ENCODE measurements at places on chromosomes 3 and 15.

DNA sequence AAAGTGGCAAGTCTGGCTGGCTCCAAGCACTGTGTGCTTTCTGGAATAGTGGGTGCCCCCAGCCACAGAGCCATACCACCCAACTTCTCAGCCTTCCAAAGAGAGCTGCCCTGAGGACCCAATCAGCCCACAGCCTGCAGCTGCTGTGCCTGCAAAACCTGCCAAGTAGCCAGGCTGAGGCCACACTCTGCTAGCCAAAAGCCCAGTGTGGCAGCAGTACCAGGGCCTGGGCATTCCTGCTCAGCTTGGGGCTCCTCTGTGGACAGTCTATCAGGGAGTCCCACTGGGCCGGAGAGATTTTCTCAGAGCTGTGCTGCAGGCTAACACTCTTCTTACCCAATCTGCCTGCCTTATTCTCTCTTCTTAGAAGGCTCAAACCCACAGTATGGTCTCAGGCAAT is 136.5 kb downstream of the TPRA1 start:
- DNase-seq, result peak; percentile 11

DNA sequence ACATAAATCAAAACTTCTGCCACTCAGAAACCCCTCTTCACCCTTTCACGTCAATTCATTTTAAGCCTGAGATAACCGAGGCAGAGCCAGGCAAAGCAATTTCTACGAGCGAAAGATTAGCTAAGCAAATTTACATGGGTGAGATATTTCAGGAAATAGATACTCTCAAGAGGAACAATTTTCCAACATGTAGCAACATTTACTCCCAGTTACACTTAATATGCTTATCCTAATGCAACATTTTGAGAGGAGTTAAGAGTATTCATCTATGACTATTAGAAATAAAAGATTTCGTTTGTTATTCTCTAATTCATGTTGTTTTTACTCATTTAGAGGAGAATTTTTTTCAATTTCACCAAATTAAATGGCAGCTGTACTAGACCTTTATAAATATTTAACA is 837 bp downstream of the TMC3 start:
- no peak for DNase-seq

GRCh38 chr3:72162649-72163184 is 377.8 kb upstream of the PROK2 start:
- DNase-seq, result no peak

GRCh38 chr3:182710557-182711157 is 82.6 kb upstream of the ATP11B start:
- no peak for DNase-seq

DNA sequence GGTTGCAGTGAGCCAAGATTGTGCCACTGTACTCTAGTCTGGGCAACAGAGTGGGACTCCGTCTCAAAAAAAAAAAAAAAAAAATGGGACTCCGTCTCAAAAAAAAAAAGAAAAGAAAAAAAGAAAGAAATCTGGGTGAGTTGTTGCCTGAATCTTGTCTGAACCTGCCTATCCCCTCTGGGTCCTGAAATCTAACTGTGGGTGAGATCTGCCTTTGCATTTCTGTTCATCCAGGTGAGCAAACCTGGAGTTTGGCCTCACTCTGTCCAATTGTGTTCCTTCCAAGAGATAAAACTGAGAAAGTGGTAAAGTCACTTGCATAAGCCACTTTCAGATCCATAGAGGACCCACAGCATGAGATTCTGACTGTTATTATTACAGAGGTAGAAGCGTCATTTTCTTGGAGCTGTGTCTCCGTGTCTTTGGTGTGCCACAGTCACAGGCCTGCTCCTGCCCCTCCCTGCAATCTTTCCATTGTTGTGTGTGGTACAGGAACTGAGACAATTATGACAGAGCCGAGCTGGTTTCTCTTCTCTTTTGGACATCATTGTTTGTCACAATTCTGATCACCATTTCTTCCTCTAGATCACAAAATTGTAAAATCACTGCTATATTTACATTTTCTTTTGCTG is 235.9 kb downstream of the LPP start:
- peak; percentile 29 for DNase-seq

GRCh38 chr15:40844696-40845030 is 815 bp downstream of the SPINT1 start:
- DNase-seq, result no peak

- no peak for DNase-seq
Measured at GRCh38 chr3:78823859-78824258, 943.9 kb downstream of the ROBO1 start.

GRCh38 chr15:95733931-95734330 is 596.6 kb upstream of the NR2F2 start:
- no peak for DNase-seq

DNA sequence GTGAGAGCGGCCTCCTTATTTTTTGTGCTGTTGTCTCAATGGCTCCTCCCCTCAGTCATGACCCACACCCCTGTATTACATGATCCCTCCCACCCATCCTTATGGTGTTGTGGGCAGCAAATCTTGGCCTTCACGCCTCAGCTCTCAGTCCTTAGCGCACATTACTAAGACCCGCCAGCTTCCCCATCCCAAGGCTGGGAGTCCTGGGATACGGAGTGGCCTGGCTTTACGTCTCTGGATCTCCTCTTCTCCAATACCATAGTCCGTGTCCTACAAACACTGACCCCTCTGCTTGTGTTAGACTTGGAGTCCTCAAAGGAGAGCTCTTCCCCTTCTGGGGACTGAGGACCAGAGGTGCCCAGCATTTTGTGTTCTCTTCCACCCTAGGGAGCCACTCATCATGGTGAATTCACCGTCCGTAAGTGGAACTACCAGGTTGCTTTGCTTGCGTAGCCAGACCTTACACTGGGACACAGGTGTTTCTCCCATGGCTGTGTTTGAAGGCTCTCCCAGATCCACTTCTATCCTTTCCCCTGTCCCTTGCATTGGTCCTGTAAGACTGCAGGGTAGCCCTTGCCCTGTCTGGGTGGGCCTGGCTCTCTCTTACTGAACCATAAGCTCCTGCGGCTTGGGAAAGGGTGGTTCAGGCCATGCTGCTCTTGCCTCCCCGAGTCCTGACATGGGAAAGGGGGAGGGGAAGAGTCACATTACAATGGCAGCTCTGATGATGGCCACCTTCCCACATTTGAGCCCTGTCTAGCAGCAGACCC is 13.6 kb downstream of the GRM2 start:
- no peak for DNase-seq

GRCh38 chr3:86239946-86240345 is 751.0 kb downstream of the VGLL3 start:
- DNase-seq, result no peak

- DNase-seq, result no peak
Measured at GRCh38 chr3:106844638-106845037, 532.6 kb upstream of the CCDC54 start.

GRCh38 chr3:7433073-7433472 is 572.2 kb downstream of the GRM7 start:
- no peak for DNase-seq

GRCh38 chr15:47506329-47507100 is 210.8 kb upstream of the SEMA6D start:
- no peak for DNase-seq

DNA sequence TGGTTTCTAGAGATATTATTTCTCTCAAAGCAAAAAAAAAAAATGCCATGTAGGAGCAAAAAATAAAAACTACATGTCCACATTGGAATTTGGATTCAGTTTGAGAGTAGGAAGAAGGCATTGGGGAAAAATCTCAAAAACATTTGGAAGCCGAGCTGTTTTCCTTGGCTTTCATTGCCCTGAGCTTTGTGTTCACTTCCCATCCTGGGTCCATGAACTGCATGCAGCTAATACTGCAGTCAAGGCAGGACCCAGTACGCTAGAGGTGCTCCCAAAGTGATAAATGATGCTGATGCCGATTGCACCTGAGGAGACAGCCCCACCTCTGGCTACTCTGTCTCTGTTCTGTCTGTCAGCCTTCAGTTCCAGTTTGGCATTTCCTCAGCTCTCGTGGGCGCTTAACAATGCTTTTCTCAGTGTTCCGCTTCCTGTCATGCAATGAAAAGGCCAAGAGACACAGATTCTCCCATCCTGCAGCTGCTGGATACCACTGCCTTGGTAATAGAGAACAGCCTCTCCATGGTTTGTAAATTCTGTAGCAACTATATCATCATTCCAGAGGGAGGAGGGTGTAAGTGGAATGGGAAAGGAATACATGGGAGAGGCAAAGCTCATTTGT is 181.8 kb downstream of the RYR3 start:
- DNase-seq, result no peak

DNA sequence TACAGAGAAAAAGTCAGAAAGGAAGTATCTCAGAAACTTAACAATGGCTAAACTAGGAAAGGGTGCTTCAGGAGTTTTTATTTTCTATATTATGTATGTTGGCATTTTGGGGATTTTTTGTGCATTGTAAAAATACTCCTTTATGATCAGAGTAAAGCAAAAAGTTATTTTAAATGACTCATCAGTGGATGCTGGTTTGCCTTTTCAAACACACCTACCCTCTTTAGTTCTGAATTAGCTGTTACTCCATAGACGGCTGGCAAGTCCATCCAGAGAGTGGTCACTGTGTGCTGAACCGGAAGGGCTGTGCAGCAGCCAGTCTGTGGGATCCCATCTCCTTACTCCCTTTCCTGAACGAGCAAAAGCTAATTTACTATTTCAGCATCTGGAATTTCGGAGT is 942 bp downstream of the CCR9 start:
- DNase-seq, result no peak

DNA sequence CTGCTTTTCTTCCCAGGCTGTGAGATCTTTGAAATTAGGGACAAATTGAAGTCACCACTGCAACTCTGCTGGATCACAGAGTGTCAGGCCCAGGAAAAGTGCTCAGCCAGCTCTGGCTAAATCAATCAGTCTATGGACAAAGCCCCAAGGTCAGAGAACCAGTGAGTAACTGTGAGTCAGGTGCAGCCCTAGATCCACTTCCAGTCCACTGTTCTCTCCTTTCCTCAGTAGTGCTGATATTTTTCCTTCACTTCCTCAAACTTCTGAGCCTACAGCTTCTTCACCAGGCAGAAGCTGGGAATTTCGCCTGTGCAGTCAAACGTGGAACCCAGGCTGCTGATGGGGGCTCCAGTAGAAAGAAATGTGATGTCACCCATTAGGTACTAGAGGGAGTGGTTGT is 75.1 kb upstream of the TRIM42 start:
- DNase-seq, result no peak

- peak; percentile 65 for DNase-seq
Measured at GRCh38 chr3:13016083-13016720, 57.0 kb downstream of the IQSEC1 start.

- DNase-seq, result no peak
Measured at GRCh38 chr3:43906849-43907507, 216.2 kb downstream of the ABHD5 start.

DNA sequence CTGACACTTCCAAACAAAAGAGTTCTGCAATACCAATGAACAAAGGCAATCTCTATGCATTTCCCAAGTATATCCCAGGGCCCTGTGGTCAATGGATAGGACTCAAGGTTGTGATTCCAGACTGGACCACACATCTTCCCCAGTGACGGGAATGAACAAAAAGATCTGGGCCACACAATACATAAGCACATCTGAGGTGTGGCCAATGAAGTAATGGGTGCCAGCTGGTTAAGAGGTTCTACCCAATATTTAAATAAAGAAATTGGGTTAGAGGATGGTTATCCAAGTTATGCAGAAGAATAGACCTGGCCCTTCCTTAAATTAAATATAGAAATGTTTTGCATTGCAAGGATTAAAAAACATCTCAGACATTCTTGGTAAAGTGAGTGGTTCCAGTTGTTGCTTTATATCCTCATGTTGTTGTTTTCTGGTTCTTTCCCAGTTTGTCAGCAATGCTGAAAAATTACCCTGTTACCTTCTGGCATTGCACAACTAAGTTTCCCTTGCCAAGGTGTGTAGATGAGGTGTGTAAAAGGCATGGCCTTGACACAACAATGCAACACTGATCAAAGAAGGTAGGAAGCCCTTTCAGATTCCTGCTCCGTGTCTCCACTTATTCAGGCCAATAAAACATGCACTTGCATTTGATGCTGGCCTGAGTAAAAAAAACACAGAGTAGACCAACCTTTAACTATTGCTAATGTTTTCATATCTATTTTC is 86.5 kb downstream of the PRICKLE2 start:
- DNase-seq, result no peak

- DNase-seq, result no peak
Measured at GRCh38 chr3:29971895-29972294, 634.5 kb upstream of the TGFBR2 start.

DNA sequence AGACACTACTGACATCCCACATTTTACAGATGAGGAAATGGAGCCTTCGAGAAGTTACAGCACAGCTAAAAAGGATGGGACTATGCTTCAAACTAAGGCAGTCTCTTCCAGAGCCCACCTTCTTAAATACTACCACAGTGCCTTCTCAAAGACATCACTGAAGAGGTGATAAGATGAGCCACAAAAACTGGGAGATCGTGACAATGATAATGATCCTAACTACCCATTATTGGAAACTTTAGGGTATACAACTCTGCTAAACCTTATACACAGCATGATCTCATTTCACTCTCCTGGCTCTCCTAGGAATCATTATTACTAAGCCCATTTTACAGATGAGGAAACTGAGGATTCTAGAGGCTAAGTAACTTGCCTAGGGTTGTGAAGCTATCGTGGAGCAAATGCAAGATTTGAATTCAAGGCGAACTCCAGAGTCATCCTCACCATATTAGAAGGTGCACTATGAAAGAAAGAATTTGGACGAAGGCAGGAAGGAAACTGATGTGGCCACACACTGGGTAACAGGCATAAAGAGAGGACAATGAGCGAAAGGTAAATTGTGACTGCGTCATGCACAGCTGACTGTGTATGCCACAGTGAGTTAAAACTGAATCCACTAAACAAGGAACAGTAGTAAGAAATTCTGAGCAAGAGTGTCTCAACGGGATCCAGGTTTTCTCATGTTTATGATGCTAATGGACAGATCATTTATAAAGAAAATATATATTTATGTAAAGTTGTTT is 55.4 kb downstream of the SUCLG2 start:
- DNase-seq, result no peak

DNA sequence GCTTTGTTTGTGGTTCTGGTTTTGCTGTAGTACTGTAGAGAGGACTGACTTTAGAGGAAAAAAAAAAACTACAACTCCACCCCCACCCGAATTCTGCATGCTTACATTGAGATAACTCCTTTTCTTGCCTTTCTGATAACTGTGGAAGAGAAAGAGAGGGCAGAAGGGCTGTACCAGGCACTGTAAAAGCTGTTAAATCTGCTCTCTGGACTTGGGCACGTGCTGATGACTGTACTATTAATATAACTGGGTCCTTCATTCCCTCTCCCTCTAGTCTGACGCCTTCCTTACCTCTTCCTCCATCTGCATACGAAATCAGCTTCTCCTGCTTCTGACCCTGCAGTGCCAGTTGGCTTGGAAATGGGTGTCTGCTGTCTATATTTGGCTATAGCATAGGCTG is 15.0 kb downstream of the MAPKBP1 start:
- no peak for DNase-seq

DNA sequence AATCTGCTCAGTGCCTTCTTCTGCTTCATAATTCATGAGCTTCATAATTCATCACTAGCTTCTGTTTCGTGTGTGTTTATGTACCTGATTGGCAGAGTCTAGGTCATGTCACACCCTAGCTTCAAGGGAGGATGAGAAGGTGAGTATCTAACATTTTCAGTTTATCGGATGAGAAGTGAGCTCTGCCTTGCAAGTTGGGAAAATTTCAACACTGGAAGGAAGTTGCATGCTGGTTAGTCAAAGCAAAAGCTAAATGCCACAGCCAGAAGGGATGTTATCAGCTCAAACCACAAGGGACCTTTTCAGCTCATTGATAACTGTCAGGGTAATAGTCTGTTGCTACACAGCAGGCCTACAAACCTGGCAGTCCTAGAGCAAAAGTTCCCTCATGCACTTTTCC is 7.3 kb upstream of the TNFSF10 start:
- no peak for DNase-seq

- DNase-seq, result no peak
Measured at GRCh38 chr3:21839592-21839991, 88.6 kb upstream of the ZNF385D start.

GRCh38 chr3:37820286-37820685 is 41.4 kb upstream of the CTDSPL start:
- DNase-seq, result no peak

Measured in activated B cell treated with CpG ODN at 0.5 μM for 24 hours (primary cell).